SHP77 treated with DMSO at 0.1 percent for 48 hours (cell line): ENCODE measurements at places on chromosomes 2 and 18.

DNA sequence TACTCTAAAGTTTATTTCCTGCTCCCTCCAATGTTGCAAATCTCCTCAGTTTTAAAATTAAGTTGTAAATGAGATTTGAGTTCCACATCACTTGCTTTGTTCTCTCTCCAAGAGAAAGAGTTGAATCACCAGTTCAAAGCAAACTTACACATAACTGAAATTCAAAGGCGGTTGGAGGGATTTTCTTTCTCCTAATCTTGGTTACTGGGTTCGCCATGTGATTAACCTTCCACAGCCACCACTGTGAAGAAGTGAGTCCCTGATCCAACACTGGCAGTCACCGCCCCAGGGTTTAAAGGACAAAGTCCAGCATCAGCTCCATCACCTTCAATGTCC is 247.1 kb downstream of the MYCN start:
- no peak for DNase-seq

DNA sequence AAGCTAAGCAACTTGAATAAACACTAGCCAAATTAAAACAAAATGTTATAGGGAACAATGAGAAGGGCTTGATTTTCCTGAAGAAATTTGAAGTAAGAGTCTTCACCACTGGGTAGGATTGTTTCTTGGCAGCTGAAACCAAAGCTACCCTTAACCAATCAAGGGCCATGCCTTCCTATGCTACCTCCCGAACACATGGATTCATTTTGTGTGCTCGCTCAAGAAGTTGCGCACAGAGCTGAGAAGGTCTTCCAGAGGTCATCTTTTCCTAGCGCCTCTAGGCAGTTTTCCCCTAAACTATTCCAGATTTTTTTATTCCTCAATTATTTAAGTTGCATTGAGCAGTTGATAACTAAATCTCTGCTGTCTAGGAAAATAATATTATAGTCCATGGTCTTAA is 264.6 kb downstream of the RBM43 start:
- DNase-seq, result no peak

DNA sequence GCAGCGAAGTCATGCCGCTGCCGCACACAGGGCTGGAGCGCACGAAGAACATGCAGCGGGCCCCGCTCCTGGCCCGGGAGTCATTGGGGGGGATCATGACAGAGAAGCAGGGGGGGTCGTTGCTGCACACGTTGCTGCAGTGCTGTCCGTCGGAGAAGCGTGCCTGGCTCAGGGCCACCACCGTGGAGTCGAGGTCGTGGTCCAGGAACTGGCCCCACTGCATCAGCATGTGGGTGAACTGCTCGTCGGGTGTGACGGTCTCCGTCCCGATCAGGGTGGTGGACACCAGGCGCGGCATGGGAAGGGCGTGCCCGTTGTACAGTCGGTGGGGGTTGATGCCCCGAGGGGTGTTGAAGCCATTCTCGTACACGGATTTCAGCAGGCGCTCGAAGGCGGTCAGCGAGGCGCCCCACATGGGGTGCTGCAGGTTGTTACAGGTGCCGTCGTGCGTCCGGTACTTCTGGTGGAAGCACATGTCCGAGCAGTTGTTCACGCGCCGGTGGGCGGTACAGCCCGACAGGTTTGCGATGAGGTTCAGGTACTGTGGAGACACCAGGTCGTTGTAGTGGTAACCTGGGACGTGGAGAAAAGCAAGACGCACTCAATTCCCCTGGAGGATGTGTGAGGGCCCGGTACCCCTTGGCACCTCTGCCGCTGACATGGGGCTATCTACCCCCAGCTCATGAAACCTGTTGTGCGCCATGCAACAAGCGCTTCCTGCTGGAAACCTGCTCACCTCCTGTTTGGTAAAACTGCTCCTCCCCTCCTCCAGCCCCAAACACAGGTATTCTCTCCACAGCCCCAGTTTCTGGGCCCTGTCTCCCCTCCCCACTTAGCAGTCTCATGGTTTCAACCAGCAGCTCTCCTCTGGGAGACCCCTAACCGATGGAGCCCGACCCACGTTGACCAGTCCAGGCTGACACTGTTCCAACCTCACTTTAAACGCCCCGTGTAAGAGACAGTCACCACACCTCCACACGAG is 94.9 kb downstream of the PXDN start:
- no peak for DNase-seq

DNA sequence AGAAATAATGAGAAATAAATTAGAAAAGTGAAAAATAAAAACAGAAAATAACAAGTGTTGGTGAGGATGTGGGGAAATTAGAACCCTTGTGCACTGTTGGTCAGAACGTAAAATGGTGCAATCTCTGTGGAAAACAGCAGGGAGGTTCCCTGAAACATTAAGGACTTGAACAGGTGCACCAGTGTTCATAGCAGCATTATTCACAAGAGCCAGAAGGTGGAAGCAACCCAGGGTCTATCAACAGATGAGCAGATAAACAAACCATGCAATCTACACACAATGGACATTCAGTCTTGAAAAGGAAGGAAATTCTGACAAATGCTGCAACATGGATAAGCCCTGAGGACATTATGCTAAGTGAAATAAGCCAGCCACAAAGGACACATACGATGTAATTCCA is 58.2 kb upstream of the TFCP2L1 start:
- no peak for DNase-seq

GRCh38 chr2:133247631-133248030 is 320.6 kb downstream of the NCKAP5 start:
- DNase-seq, result no peak

- no peak for DNase-seq
These were observed 232.7 kb downstream of the METTL4 start for GRCh38 chr18:2338601-2339000.

- DNase-seq, result no peak
These were observed 10.9 kb downstream of the ALK start for GRCh38 chr2:29910465-29910864.

DNA sequence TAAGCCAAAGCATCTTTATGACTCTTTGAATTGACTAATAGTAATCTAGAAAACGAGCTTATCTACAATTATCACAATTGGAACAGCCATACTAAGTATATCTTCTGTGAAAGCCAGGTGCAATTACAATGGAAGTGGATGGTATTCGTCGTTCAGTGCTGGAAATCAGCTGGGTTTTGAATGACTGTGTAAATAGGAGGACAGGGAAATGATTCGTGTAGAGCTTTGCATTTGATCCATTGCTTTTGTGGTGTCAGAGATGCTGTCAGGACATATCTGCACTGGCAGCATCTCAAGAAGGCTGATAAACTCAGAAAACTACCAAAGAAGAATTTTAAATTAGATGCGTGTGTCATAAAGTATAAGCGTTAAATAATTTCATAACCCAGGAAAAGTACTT is 187.1 kb downstream of the ZNF407 start:
- peak; percentile 77 for DNase-seq

DNA sequence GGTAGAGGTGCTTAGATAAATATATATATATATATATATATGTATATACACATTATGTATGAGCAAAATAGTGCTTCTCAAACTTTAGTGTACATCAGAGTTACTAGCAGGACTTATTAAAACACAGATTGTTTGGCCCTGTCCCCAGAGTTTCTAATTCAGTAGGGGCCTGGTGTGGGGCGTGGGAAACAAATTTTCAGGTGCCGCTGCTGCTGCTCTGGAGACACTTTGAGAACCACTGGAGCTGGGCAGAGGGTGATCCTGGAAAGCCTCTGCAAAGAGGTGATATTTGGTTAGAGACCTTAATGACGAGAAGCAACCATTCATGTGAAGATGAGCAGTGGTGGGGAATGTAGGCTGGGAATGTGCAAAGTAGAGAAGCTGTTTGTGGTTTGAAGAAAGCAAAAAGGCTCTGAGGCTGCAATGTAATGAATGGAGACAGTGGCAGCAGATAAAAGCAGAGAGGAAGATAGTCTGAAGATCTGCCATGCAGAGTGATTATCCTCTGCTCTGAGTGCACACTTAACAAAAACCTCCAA is 142.9 kb downstream of the PLCL1 start:
- DNase-seq, result no peak

GRCh38 chr2:42342061-42342794 is 18.8 kb downstream of the COX7A2L start:
- DNase-seq, result no peak

DNA sequence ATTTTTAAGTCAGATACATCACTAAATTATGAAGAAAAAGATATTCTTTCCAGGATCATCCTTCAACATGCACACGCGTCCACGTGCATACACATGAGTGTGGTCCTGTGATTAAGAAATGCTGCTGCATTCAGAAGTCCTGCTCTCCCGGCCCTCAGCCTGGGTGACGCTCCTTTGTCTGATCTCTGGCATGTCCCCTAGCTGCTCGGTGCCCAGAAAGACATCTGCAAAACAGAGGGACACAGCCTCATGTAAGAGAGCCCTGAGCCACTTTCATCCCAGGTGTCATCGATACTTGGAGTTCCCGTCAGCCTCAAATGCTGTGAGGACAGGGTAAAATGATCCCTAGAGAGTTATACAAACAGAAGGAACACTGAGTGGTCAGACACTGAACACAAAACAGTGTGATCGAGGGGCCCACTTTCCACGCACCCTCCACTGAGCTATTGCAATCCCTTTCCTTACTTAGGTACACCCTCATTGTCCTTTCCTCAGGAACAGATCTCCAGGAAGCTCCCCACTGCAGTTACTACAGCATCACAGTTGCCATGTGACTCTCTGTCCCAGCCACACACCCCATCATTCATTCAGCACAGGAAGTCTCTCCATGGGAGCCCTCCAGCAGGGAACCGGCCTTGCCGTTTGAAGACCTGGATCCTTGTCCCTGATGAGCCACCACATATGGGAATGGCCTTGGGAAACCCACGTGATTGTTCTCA is 32.1 kb downstream of the CRACDL start:
- no peak for DNase-seq

- DNase-seq, result no peak
These were observed 92.5 kb upstream of the SLC35G4 start for GRCh38 chr18:11516751-11517503.

GRCh38 chr2:37630776-37631175 is 40.7 kb downstream of the CDC42EP3 start:
- no peak for DNase-seq

DNA sequence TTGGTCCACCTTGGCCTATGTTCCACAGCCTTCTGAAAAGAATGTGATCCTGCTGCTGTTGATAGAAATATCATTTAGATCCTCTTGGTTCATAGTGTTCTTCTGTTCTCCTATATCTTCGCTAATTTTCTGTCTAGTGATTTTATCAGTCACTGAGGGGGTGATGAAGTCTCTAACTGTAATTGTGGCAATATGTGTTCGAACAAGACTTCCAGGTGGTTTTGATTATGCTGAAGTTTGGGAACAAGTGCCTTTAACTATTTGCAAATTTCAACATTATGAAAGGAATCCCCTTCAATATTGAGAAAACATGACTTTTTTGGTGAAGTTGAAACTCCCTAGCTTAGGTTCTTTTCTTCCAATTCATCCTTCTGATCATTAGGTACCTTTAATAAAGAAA is 140.4 kb downstream of the MTX2 start:
- no peak for DNase-seq

DNA sequence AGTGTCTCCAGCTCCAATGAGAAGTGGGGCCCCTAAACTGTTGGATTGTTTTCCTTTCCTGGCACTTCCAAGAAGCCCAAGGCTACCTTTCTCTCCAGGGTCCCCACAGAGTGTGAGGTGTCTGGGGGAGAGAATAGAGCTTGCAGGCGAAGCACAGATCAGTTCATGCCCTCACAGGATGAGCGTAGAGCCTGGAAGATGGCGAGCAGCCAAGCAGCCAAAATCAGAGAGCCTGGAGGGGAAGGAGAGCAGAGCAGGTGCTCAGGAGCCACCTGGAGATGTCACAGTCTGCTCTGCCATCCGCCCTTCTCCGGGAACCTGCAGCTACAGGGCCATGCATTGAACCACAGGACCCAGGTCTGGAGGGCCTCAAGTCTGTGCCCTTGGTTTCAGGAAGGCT is 54.7 kb upstream of the TCF7L1 start:
- DNase-seq, result no peak

DNA sequence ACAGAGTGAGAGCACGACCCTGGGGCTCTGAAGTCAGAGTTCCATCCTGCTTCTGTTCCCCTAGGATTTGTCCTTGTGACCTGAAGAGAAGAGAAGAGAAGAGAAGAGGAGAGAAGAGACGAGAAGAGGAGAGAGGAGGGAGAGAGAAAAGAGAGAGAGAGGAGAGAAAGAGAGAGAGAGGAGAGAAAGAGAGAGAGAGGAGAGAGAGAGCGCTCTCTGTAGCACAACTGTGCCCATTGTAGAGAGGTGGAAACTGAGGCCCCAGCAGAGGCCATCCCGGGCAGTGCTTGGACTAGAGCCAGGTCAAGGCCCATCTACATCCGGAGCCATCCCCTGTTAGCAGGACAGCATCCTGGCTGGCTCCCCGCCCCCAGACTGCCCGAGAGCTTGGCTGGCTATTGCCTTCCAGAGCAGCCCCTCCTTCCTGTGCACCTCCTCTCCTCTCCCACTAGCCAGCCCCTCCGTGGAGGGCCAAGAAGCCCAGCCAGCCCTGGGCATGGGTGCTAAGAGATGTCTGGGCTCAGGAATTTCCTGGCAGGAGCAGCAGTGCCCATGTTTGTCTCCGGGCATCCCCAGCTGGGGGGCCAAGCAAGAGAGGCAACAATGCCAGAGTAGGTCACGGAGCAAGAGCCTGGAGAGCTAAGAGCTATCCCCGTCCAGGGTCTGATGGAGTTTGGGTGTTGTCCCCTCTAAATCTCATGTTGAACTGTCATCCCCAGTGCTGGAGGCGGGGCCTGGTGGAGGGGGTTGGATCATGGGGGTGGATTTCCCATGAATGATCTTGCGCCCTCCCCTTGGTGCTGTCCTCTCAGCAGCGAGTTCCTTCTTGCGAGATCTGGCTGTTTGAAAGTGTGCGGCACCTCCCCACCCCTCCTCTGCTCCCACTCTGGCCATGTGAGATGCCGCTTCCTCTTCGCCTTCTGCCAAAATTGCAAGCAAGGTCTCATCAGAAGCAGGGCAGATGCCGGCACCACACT is 18.2 kb upstream of the GPR55 start:
- DNase-seq, result no peak

DNA sequence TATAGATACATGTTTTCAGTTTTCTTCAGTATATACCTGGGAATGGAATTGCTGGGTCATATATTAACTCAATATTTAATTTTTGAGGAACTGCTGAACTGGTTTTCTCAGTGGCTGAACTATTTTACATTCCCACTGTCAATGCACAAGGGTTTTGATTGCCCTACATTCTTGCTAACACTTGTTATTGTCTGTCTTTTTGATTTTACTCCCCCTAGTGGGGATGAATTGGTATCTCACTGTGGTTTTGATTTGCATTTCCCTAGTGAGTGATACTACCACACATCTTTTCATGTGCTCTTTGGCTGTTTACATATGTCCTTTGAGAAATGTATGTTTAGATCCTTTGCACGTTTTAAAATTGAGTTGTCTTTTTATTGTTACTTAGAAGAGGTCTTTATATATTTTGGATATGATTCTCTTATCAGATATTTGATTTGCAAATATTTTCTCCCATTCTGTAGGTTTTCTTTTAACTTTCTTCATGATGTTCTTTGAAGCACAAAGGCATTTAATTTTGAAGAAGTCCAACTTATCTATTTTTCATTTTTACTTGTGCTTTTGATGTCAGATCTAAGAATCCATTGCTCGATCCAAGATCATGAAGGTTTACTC is 36.2 kb downstream of the ASB1 start:
- no peak for DNase-seq

DNA sequence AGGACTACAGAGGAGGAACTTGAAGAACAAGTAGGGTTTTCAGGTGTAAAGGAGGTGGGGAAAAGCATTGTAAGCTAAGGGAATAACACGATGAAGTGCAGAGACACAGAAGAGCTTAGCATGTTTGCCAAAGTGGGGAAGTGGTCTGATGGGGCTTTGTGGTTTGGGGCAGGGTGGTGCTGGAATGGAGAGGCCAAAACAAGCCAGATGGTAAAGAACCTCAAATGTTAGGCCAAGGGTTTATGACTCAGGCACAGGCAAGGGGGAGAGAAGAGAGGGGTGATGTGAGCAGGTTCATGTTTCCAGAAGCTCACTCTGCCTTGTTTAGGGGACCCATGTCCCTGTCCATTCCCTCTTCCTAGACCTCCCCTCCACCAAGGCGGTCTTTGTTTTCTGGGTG is 104.5 kb upstream of the YWHAQ start:
- no peak for DNase-seq
